Aorta (tissue), 5 donors: ENCODE measurements at places on chromosomes 2 and 18. TPM values are rescaled to one million over a fixed set of nuclear protein-coding genes. Genes with fewer than 3 reads are reported as not detected.

LINC00305 gene
- total RNA-seq, result not detected

FBXO48 gene
- 1.5 TPM for total RNA-seq

ABCG5 gene
- total RNA-seq, result not detected

GRCh38 chr2:112708968-112709367 is 11.9 kb upstream of the NT5DC4 start:
- DNase-seq, result peak; percentile 51

DNA sequence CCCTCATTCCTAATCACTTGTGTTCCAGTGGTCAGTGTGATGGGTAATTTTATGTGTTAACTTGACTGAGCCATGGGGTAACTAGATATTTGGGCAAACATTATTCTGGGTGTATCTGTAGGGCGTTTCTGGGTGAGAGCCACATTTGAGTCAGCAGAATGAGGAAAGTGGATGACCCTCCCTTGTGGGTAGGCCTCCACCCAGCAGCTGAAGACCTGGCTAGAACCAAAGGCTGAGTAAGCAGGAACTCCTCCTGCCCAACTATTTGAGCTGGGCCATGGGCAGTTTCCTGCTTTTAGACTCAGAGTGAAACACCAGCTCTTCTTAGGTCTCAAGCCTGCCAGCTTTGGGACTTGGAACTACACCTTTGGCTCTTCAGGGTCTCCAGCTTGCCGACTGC is 141.8 kb downstream of the ACKR3 start:
- peak; percentile 63 for DNase-seq

- DNase-seq, result no peak
Observed at GRCh38 chr2:156192468-156192867, 140.1 kb downstream of the NR4A2 start.

- no peak for DNase-seq
Observed at GRCh38 chr2:173672573-173673340, 292.4 kb downstream of the SP3 start.

DNA sequence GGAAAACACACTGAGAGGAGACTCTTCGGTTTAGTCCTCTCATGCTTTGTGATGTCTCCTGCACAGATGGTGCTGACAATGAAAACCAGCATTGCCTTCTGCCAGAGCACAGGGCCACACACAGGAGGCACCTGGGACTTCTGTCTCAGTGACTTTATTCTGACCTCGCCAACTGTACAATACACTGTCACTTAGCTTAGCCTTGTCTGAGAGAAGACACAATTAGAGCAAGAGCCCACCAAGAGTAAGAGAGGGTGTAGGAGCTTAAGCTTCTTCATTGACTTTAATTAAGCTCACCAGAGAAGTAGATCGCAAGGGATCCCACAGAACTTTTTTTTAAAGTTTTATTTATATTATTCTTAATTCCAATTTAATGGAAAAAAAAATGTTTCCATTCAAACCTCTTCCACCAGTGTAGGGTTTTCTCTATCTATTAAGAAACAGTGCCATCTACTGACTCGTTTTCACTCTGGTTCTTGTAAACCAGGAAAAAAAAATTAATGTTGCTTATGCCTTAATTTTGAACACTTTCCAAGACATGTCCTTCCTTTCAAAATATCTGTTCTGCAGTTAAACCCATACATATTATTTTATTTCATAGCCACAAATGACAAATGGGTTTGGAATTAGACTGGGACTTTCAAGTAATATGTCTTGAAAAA is 42.4 kb upstream of the DDX18 start:
- no peak for DNase-seq

DNA sequence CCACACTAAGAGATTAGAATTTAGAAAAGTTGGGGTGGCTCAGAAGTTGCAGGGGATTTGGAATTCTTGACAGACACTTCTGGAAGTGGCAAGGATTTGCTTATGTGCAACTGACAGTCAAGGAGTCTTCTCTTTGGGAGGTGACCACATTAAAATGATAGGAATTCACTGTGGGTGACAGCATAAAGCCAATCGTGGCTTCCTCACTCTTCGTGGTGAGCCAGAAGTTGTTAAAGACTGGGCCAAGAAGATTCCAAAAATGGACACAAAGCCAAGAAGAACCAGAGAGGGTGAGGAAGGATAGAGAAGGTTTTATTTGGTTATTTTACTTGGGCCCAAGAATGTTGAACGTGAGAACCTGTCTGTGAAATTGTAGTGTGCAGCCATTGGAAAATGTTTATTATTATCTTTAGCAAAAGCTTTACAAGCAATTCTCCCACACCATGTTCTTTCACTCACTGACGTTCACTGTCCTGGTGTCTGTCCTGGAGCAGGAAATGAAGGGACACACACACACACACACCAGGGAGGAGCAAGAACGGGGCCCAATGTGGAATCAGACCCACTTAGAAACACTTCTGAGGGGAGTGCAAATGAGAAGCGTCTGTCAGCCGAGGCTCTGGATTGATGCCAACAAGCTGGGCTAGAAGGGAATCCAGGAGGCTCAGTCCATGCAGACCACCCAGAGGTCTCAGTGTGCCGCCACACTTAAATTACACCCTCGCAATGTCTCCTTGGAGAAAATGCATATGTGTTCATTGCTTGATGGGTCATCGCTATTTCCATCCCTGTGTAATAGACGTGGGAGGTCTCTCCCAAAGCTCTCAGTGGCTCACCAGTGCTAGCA is 37.2 kb downstream of the STEAP3 start:
- no peak for DNase-seq

GRCh38 chr18:69172046-69172445 is 228.6 kb upstream of the DOK6 start:
- no peak for DNase-seq

- no peak for DNase-seq
Observed at GRCh38 chr18:57882465-57882864, 79.3 kb upstream of the ATP8B1 start.

GRCh38 chr18:57863706-57864105 is 60.6 kb upstream of the ATP8B1 start:
- no peak for DNase-seq

- no peak for DNase-seq
Observed at GRCh38 chr2:53033411-53033810, 734.2 kb upstream of the CHAC2 start.

GRCh38 chr2:191629001-191629453 is 48.9 kb upstream of the NABP1 start:
- DNase-seq, result no peak

DNA sequence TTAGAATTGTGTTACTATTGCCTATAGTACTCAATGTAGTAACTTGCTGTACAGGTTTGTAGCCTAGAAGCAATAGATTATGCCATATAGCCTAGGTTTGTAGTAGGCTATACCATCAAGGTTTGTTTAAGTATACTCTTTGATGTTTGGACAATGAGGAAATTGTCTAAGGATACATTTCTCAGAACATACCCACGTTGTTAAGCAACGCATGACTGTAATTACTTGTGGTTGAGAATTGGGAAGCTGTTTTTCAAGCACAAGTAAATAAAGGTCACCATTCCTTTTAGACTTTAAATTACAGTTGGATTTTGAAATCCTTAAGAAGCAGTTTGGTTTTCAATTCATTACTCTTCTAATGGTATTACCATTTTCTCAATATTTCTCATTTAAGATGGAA is 89.8 kb upstream of the KCNH7 start:
- no peak for DNase-seq

DNA sequence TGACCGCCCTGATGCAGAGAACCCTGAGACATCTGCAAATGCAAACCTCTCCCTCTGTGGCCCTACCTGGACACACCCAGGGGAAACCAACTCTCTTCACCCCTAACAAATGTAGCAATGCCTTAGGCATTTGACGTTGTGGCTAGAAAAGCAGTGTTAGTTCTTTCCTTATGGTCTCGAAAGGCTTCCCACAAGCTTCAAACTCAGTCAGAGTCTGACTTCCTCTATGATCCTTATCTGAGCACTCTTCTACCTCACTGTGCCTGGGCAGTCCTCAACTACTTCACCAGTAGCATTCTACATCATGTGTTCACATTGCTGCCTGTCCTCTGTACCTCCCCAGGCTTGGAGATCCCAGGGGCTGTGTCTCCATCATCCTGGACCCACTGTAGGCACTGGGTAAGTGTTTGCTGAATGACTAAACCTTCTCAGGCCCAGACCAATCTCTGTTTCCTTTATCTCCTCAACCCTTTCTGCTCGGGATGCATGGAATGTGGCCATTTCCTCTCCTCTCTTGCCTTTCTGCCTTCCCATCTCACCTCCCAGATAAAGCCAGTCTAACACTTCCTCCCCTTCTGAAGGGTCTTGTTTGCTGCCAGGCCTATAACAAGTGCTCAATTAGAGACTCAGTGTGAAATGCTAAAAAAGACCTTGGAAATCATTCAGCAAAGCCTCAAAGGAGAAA is 91.7 kb upstream of the ACAA2 start:
- DNase-seq, result no peak

GRCh38 chr2:213021971-213022899 is 129.2 kb downstream of the IKZF2 start:
- no peak for DNase-seq

- no peak for DNase-seq
Observed at GRCh38 chr2:45029215-45029614, 20.0 kb upstream of the SIX2 start.

- DNase-seq, result no peak
Observed at GRCh38 chr2:106991866-106992265, 105.9 kb upstream of the ST6GAL2 start.

DNA sequence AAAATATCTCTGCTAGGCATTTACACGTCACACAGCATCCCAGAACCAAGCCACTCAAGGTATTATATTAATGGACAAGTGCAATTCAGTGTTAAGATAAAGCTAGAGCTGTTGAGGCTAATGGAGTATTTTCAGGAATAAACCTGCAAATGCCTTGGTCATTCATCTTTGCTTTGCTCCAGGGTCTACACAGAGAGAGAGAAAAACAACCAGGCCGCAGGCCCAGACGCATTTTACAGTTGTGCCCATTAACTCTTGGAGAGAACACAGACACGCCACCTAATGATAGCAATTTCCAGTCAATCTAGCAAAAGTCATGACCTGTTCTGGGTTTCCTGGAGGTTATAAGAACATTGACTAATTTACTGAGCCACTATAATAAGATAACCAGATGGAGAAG is 829.3 kb downstream of the LRRTM4 start:
- DNase-seq, result no peak

DNA sequence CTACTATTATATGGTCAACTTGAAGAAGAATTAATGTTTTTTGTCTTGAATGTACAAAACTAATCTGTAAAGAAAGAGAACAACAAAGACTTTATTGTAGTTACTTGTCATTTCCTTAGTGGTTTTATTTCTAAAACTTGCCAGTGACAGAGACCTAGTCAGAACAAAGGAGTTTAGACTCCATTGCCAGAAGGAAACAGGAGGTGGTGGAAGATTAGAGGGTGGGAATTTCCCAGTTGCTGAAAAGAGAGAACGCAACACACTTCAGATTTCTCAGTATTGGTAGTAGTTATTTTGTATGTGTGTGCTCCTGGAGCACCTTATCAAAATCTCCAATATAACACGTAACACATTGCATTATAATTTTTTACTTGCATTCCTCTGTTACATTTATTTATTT is 81.4 kb downstream of the CDCA7 start:
- DNase-seq, result no peak
